Transverse colon (tissue), 4 donors: ENCODE measurements at places on chromosomes 7 and 10. TPM values are rescaled to one million over a fixed set of nuclear protein-coding genes. Genes with fewer than 3 reads are reported as not detected.

Gene LRRC72
- not detected for total RNA-seq

Gene SSC4D
- not detected for total RNA-seq

Gene HOXA4
- total RNA-seq, result 8.4 TPM

Gene CTAGE4
- total RNA-seq, result 42.6 TPM

- no peak for DNase-seq
- H3K4me1 ChIP-seq, result no peaks in the 10 kb centered on the region
- H3K36me3 ChIP-seq, result no peaks in the 10 kb centered on the region
Measured at GRCh38 chr10:122213766-122214165, 57.3 kb upstream of the BTBD16 start.

DNA sequence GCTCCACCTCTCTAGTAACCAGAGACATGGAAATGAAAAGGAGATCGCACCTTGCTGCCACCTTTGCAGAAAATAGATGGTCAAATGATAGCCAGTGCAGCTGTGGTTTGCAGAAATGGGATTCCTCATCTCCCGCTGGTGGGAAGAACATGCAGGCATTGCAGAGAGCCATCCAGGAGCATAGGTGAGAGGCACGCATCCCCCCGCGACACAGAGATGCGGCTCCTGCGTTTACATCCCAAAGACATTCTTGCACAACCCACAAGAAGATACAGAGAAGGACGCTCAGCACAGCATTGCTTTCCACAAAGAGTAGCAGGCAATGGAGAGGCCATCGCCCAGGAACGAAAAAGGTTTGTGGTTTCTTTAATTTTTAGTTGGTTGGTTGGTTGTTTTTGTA is 56.2 kb downstream of the OAT start:
- H3K27ac ChIP-seq, result no peak overlapping the region
- DNase-seq, result no peak
- no peaks in the 10 kb centered on the region for H3K27me3 ChIP-seq
- no peak overlapping the region for H3K4me3 ChIP-seq

GRCh38 chr7:30330134-30331111 is 46.0 kb downstream of the ZNRF2 start:
- peaks cover 29% of the 10 kb centered on the region for H3K4me1 ChIP-seq
- no peaks in the 10 kb centered on the region for H3K27me3 ChIP-seq
- H3K36me3 ChIP-seq, result no peaks in the 10 kb centered on the region
- peak overlapping the region; percentile 50 for H3K27ac ChIP-seq

GRCh38 chr10:22379059-22379458 is 33.8 kb downstream of the SPAG6 start:
- no peak overlapping the region for H3K4me3 ChIP-seq
- H3K4me1 ChIP-seq, result no peaks in the 10 kb centered on the region
- no peaks in the 10 kb centered on the region for H3K27me3 ChIP-seq
- H3K36me3 ChIP-seq, result no peaks in the 10 kb centered on the region

GRCh38 chr10:53899463-53900160 is 901.4 kb downstream of the PCDH15 start:
- H3K4me1 ChIP-seq, result peaks cover 6% of the 10 kb centered on the region
- no peak overlapping the region for H3K27ac ChIP-seq
- no peaks in the 10 kb centered on the region for H3K27me3 ChIP-seq
- no peak for DNase-seq
- H3K4me3 ChIP-seq, result no peak overlapping the region

DNA sequence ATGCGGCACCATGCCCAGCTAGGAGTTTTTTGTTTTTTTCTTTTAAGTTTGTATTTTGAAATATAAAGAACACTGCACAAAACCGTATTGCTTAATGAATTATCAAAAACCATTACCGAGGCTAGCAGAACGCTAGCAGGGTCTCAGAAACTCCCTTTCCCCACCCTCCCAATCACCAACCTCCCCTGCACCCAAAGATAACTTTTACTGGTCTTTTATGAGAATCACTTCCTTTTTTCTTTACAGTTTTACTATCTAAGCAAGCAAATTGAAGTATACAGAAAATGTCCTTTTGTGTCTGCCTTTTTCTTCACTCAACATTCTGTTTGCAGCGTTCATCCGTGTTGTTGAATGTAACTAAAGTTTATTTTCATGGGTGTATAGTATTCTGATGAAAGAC is 13.4 kb downstream of the HIP1 start:
- H3K27ac ChIP-seq, result no peak overlapping the region
- H3K27me3 ChIP-seq, result no peaks in the 10 kb centered on the region
- no peak overlapping the region for H3K4me3 ChIP-seq

GRCh38 chr7:104482362-104483037 is 154.1 kb downstream of the LHFPL3 start:
- H3K4me1 ChIP-seq, result no peaks in the 10 kb centered on the region
- no peak overlapping the region for H3K27ac ChIP-seq
- H3K36me3 ChIP-seq, result no peaks in the 10 kb centered on the region
- DNase-seq, result peak; percentile 59
- no peak overlapping the region for H3K4me3 ChIP-seq

GRCh38 chr7:139370301-139370942 is 10.7 kb downstream of the LUC7L2 start:
- no peaks in the 10 kb centered on the region for H3K27me3 ChIP-seq
- H3K36me3 ChIP-seq, result no peaks in the 10 kb centered on the region
- no peak overlapping the region for H3K4me3 ChIP-seq
- H3K4me1 ChIP-seq, result peaks cover 68% of the 10 kb centered on the region
- no peak for DNase-seq

DNA sequence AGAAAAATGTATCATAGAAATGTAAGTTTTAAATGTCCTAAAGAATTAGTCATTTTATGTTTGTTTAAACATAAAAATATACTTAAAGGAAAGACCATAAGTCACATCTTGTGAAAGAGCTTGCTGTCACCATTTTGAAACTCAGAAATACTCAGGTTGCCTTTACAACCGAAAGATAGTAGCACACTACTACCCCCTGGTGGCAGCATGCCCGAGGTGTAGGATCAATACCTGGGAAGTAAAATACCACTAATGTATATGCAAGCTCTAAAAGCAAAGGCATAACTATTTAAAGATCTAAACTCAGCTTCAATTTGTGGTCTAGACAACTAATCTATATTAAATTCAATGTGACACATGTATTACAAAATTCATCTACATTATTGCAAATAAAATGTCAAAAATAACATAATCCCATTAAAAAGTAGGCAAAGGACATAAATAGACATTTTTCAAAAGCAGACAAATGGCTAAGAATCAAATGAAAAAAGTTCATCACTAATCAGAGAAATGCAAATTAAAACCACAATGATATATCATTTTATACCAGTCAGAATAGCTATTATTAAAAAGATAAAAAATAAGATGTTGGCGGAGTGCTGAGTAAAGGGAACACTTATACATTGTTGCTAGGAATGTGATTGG is 47.7 kb upstream of the FGL2 start:
- H3K27me3 ChIP-seq, result no peaks in the 10 kb centered on the region
- DNase-seq, result peak; percentile 90
- no peaks in the 10 kb centered on the region for H3K36me3 ChIP-seq
- no peak overlapping the region for H3K4me3 ChIP-seq

GRCh38 chr7:144736880-144737493 is 98.9 kb downstream of the TPK1 start:
- no peak overlapping the region for H3K4me3 ChIP-seq
- no peak overlapping the region for H3K27ac ChIP-seq
- H3K27me3 ChIP-seq, result no peaks in the 10 kb centered on the region
- no peaks in the 10 kb centered on the region for H3K4me1 ChIP-seq
- DNase-seq, result no peak
- H3K36me3 ChIP-seq, result no peaks in the 10 kb centered on the region

- no peaks in the 10 kb centered on the region for H3K4me1 ChIP-seq
- no peaks in the 10 kb centered on the region for H3K27me3 ChIP-seq
- no peak overlapping the region for H3K4me3 ChIP-seq
Measured at GRCh38 chr7:123148813-123149212, 51.0 kb downstream of the SLC13A1 start.

GRCh38 chr7:41544241-41544640 is 158.6 kb downstream of the INHBA start:
- DNase-seq, result no peak
- H3K4me3 ChIP-seq, result no peak overlapping the region
- H3K36me3 ChIP-seq, result no peaks in the 10 kb centered on the region
- H3K4me1 ChIP-seq, result no peaks in the 10 kb centered on the region
- H3K27me3 ChIP-seq, result no peaks in the 10 kb centered on the region

- no peaks in the 10 kb centered on the region for H3K27me3 ChIP-seq
- H3K27ac ChIP-seq, result peak overlapping the region; percentile 45
- no peak for DNase-seq
- H3K4me3 ChIP-seq, result no peak overlapping the region
Measured at GRCh38 chr10:74047304-74047703, 49.4 kb downstream of the VCL start.

DNA sequence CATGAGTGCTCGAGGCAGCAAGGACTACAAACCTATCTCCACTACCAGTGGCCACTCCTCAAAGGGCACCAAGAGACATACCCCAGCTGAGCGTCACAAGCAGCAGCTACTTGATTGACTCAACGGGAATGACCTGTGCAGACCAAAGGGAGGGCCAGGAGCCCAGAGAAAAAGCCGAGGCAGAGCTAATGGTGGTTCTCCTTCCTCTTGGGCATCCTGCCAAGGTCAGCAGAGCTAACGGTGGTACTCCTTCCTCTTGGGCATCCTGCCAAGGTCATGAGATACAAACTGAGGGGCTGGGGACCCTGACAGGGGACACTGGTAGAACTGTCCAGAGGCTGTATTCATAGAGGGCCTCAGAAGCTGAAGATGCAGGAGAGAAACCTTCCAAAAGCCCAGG is 60.4 kb downstream of the FAM53B start:
- no peaks in the 10 kb centered on the region for H3K36me3 ChIP-seq
- no peaks in the 10 kb centered on the region for H3K27me3 ChIP-seq
- DNase-seq, result peak; percentile 32
- no peak overlapping the region for H3K4me3 ChIP-seq

DNA sequence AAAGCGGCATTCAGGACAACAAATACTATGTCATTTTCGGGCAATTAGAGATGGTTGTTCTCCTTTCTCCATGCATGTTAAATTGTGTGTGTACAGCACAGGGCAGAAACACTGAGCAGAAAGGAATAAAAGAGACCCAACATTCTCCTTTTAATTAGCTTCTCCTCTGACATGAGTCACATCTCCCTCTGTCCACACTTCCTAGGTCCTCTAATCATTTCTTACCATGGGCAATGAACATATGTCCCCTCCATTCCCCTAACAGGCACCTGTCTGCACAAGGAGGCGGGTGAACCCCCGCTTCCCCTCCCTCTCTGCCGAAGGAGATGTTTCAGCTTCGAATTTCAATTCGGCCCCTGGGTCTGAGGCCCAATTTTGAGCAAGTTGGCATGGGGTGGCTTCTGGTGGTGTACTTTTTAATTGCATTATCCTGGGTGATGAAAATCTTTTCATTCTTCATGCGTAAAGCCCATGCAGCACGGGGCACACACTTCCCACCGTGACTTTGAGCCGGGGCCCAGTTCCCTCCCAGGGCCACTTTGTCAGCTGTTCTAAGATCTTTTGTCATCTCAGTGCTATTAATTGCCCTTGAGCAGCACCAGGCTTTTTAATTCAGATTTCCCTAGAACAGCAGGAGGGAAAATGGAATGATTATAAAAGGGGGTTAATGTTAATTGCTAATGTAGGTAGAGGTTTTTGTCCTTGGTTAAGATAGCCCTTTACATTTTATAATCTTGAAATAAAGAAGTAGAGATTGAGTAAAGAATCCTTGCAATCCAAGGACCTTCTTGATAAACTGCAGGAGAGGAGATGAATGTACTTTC is 219.5 kb upstream of the NRP1 start:
- no peak overlapping the region for H3K4me3 ChIP-seq
- H3K27me3 ChIP-seq, result no peaks in the 10 kb centered on the region
- no peak for DNase-seq
- no peak overlapping the region for H3K27ac ChIP-seq
- no peaks in the 10 kb centered on the region for H3K36me3 ChIP-seq

DNA sequence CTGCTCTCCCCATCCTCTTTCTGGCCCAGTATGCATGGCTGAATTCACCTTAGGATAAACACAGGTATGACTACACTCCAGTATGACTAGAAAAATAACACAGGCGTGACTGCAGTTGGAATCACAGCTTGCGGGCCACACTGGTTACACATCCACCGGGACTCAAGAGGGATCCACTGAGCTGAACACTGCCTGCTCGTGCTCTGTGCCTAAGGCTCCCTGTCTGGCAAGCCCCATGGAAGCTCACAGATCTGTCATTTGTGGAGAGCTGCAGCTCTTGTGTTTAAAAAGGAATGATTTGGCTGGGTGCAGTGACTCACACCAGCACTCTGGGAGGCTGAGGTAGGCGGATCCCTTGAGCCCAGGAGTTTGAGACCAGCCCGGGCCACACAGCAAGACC is 26.8 kb downstream of the VOPP1 start:
- no peak overlapping the region for H3K27ac ChIP-seq
- no peaks in the 10 kb centered on the region for H3K36me3 ChIP-seq
- no peaks in the 10 kb centered on the region for H3K27me3 ChIP-seq
- H3K4me1 ChIP-seq, result peaks cover 49% of the 10 kb centered on the region
- no peak overlapping the region for H3K4me3 ChIP-seq
